ENCODE measurements at places on chromosomes 1 and 21.

GRCh38 chr1:87867626-87868025 is 538.9 kb downstream of the LMO4 start:
- no peak for DNase-seq

GRCh38 chr1:157983787-157984186 is 9.7 kb upstream of the KIRREL1 start:
- DNase-seq, result no peak

- DNase-seq, result no peak
These were observed 32.5 kb downstream of the THRAP3 start for GRCh38 chr1:36256558-36257374.

DNA sequence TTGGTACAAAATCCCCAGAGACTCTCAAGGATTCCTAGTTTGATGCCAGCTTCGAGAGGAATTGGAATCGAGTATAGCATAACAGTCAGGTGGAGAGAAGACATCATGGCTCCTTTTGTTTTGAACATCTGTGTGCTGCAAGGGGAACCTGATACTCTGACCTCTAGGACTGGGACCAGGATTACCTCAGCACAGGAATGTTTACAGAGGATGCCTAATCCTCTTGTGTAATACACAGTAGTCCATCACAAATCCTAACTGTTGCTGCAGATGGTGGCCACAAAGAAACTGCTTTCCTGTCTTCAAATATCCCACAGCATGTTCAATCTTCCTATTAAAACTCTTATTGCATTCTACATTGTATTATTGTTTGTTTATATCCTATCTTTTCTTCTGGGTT is 111.8 kb upstream of the PRMT6 start:
- DNase-seq, result no peak

DNA sequence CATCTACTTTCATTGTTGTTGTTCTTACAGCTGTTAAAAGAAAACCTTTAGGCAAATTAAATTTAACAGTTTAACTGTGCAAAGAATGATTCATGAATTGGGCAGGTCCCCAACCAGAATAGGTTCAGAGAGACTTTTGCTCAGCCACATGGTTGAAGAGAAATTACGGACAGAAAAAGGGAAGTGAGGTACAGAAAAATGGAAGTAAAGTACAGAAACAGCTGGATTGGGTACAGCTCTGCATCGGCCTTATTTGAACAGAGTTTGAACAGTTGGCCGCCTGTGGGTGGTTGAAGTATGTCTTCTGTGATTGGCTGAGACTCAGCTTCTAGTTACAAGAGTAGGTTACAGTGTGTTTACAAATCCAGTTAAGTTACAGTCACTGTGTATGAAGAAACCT is 210.1 kb downstream of the FGGY start:
- no peak for DNase-seq

DNA sequence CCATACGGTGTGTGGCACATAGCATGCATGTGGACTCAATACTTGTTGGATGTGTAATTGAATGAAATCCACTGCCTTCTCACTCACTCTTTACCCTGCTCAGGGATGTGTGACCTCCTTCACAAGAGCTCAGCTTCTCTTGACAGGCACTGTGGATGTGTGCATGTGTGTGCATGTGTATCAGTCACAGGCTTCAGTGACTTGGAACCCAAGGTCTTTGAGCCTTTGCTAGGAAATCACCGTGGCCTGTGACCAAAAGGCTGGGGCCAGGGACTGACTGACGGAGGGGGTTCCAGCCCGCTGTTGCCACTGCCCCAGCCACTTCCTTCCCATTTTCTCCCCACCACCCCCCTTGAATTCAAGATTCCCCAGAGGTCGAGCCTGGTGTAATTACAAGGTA is 144.4 kb upstream of the POU3F1 start:
- no peak for DNase-seq
